ENCODE measurements at places on chromosomes 1 and 21.
A peak's percentile ranks its signal among the peaks of the same experiment; 100 is the strongest.

DNA sequence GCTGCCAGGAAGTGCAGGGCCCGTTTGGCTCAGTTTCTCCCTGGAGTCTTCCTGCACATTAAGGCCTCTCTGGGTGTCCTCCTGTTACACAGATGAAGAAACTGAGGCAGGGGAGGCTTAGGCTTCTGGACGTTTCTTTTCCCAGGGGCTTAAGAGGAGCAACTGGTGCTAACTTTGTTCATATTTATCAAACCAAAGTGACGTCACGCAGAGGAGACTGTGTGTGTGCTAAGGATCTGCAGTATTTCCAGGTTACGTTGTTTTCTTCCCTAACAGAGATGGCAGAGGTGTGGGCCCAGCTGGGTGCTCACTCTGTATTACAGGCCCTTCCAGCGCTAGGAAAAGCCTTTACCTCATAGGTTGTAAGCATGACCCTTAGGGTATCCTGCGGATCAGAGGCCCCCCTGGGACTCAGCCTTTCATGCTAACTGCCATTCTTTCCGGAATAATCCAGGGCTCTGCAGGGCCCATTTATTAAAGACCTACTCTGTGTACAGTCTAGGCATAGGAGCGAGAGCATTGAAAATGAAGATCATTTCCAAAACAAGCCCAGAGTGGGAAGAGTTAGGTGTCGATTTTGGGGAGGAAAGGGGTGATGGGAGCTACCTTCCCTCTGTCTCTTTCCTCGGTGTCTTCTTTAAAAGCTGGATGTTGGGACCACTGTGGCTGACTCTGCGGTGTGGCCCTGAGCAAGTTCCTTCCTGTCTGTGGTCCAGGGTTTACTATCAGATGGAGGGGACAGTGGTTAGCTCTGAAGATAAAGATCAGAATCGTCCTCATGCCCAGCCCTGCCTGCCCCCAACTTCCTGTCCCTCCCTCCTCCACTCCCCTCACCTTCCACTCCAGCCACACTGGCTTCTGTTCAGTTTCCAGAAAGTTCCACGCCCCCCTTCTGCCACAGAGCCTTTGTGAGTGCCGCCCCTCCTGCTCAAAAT is 4.6 kb downstream of the AGTRAP start:
- DNase-seq = peak; percentile 57

DNA sequence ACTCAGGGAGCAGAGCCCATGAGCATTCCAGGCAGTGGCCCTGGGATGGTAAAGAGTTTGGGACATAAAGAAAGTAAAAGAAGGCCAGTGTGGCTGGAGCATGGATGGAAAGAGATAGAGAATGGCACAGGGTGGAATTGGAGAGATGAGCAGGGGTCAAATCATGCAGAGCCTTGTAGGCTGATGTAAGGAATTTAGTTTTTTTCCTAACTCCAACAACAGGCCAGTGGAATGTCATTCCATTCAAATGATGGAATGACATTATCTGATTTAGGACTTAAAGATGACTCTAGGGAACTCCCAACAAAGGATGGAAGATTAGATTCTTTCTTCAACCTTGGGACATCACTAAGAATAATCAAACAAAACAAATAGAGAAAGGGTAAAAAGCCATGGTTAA is 12.8 kb upstream of the S100A2 start:
- no peak for DNase-seq

DNA sequence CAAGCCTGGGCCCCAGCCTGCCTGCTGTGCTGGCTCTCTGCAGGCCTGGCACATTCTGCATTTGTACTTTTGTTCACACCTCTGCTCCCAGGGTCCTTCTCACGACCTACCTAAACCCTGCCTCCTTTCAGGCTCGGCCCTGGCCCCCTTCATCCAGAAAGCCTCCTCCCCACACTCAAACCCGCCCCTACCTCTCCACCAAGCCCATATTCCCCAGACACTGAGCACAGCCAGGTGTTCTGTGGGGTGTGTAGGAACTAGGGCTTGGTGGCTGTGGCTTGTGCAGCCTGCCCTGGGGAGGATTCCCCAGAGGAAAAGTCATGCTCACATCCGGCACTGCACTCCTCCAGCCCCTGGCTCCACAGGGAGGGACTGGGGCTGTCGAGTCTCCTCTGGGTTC is 8.2 kb upstream of the MIXL1 start:
- no peak for DNase-seq

GRCh38 chr1:180646093-180646492 is 14.3 kb downstream of the XPR1 start:
- DNase-seq = no peak

DNA sequence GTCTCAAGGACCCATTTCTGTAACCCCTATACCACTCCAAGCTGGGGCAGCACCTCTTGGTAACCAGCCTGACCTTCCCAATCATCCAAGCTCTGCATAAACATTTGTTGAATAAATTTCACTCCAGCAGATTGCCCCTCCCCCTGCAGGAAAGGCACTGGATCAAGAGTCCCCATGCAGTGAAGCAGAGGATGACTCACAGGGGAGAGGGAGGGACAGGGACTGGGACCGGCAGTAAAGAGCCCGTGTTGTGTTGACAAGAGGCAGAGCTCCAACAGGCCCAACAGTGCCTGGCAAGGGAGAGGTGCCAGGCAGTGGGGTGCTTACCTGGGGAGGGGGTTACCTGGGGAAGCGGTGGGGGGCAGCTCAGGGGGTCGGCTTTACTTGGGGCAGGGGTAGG is 32.3 kb downstream of the SLC9A1 start:
- peak; percentile 90 for DNase-seq

DNA sequence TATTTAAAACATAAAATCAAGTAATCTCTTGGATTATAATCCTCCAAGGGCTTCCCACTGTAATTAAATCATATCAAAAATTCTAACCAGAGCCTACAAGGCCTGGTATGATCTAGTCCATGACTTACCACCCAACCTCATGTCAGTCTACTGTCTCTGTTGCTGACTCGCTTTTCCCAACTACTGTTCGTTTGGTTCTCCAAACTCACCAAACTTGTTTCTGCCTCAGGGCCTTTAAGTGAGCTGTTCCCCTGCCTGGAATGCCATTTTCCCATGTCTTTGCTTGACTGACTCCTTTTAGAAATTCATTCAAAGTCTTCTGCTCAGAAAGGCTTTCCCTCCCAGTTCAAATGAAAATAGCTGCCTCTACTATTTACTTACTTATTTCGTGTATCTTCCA is 95.9 kb downstream of the ZC3H11B start:
- no peak for DNase-seq

- no peak for DNase-seq
These were observed 49.7 kb upstream of the MACF1 start for GRCh38 chr1:39154553-39155421.

DNA sequence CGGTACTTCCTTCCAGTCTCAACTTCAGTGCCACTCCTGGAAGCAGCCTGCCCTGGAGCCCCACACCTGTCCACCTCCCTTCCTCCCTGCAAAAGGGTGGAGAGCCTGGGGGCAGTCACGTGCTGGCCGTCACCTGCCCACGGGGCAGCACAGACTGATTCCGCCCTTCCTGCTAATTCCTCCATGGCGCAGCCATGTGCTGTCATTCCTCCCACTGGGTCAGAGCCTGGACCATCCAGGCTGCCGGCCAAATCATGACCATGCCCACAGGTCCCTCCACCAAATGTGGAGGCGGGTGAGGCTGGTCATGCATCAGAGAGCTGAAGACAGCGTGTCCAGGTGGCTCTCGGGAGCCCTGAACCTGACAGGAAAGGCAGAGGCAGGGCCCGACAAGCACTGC is 24.4 kb upstream of the GPR153 start:
- no peak for DNase-seq

- no peak for DNase-seq
These were observed 490.1 kb upstream of the LRRC7 start for GRCh38 chr1:69077633-69078032.

DNA sequence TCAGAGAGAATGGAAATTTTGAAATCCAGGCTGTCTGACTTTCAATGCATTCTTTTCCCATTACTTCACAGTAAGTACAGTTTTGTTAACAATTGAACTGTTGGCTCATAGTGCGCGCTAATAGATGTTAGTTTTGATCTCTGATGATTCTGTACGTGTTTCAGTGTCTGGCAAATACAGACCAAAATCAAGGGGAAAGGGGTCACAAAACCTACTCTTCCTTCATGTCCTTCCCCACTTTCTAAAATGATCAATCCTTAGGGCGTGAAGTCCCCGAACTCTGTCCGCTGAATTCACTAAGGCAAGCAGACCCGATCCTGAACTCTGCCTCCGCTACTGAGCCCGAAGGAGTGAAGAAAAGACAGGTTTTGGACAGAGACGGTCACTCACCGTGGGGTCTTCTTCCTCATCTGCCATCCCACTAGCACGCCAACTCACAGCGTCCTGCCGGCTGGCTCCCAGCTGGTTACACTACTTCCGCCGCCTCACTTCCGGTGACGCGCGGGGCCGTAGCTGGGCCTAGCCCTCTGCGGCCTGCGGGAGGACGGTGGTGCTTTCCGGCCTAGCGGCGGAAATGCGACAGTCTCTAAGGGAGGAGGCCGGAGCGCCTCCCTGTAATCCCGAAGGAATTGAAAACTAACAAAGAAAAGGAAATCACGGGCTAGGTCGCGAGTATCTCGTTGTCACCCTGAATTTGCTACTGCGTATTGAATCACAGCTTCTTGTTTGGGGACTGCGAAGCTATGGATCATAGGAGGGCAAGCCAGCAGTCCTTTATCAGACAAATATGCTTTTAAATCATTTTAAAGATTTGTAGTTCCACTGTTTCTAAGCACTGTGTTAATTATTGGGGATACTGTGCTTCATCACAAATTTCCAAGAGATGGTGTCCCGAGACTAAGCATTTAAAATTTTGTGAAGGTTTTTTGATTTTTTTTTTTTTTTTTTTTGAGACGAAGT is at the start of gene TAF13:
Gene TAF13, minus strand, starts transcription at position 473 of the 960 bp plus-strand sequence. Its CDS starts 56 bp downstream, at position 417.
- peak; percentile 95 for DNase-seq

DNA sequence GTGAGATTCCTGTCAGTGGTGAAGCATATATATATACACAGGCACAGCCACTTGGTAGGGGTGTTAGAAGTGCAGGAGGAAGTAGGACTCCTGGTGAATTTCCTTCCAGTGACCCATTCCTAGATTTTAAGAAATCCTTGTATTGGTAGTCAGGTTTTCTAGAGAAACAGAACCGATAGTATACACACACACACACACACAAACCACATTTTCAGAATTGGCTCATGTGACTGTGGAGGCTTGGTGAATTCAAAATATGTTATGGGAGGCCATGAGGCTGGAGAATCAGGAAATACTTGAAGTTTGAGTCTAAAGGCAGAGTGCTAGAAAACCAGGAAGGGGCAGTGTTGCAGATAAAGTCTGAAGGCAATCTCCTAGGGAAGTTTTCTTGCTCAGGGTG is 114.2 kb downstream of the FCRL5 start:
- no peak for DNase-seq

All from K562 (cell line).